Gastroesophageal sphincter (tissue), 4 donors: ENCODE measurements at places on chromosomes 13 and 19. TPM values are rescaled to one million over a fixed set of nuclear protein-coding genes. Genes with fewer than 3 reads are reported as not detected.

PRX gene
- total RNA-seq, result 12.7 TPM

TDRD3 gene
- 22.4 TPM for total RNA-seq

CEACAM3 gene
- not detected for total RNA-seq

CNFN gene
- 1.7 TPM for total RNA-seq

CGB3 gene
- not detected for total RNA-seq

ZNF565 gene
- 5.7 TPM for total RNA-seq

VPS36 gene
- total RNA-seq, result 35.7 TPM

LILRA2 gene
- 0.89 TPM for total RNA-seq

KLK11 gene
- total RNA-seq, result 12.3 TPM

CD70 gene
- total RNA-seq, result 2.2 TPM

EID2B gene
- 7.4 TPM for total RNA-seq

OR7D4 gene
- total RNA-seq, result not detected

PPM1N gene
- total RNA-seq, result 3.2 TPM

MYCBP2 gene
- total RNA-seq, result 120 TPM

COMP gene
- 0.46 TPM for total RNA-seq

GNG7 gene
- 13.0 TPM for total RNA-seq

RAB3A gene
- total RNA-seq, result 2.2 TPM

DPRX gene
- not detected for total RNA-seq

NLRP12 gene
- 1.1 TPM for total RNA-seq

COLGALT1 gene
- 54.7 TPM for total RNA-seq

KASH5 gene
- not detected for total RNA-seq

SPINT2 gene
- 14.4 TPM for total RNA-seq

TMEM255B gene
- 8.6 TPM for total RNA-seq

WDR87 gene
- not detected for total RNA-seq

ZNF569 gene
- 5.5 TPM for total RNA-seq

ATP4A gene
- total RNA-seq, result not detected

C2CD4C gene
- 2.7 TPM for total RNA-seq

SMIM44 gene
- not detected for total RNA-seq

CLEC11A gene
- total RNA-seq, result 17.1 TPM

HSPB6 gene
- 89.1 TPM for total RNA-seq

UHRF1 gene
- total RNA-seq, result 0.67 TPM

NXNL1 gene
- total RNA-seq, result not detected

CDC42EP5 gene
- 4.2 TPM for total RNA-seq

HSD17B14 gene
- 10.4 TPM for total RNA-seq

NPAS1 gene
- total RNA-seq, result not detected

SIGLEC12 gene
- total RNA-seq, result not detected

SLC25A42 gene
- 12.9 TPM for total RNA-seq

PLK5 gene
- total RNA-seq, result not detected

GRIK5 gene
- total RNA-seq, result 23.4 TPM

OR7A10 gene
- not detected for total RNA-seq

MEDAG gene
- 16.8 TPM for total RNA-seq

CD37 gene
- total RNA-seq, result 12.9 TPM

ZFP30 gene
- total RNA-seq, result 16.3 TPM

KLHL1 gene
- total RNA-seq, result not detected

ARRDC2 gene
- 64.6 TPM for total RNA-seq

CEACAM8 gene
- not detected for total RNA-seq

HCN2 gene
- 0.27 TPM for total RNA-seq

NLRP7 gene
- not detected for total RNA-seq

CALR3 gene
- total RNA-seq, result not detected

WDR88 gene
- total RNA-seq, result not detected

KIR2DL3 gene
- total RNA-seq, result 0.25 TPM

ZNF208 gene
- total RNA-seq, result 23.2 TPM

B3GNT8 gene
- 6.1 TPM for total RNA-seq

CEACAM7 gene
- not detected for total RNA-seq

ZIK1 gene
- 14.5 TPM for total RNA-seq

POU2F2 gene
- total RNA-seq, result 1.5 TPM
